ENCODE measurements at places on chromosomes 3 and 15.

DNA sequence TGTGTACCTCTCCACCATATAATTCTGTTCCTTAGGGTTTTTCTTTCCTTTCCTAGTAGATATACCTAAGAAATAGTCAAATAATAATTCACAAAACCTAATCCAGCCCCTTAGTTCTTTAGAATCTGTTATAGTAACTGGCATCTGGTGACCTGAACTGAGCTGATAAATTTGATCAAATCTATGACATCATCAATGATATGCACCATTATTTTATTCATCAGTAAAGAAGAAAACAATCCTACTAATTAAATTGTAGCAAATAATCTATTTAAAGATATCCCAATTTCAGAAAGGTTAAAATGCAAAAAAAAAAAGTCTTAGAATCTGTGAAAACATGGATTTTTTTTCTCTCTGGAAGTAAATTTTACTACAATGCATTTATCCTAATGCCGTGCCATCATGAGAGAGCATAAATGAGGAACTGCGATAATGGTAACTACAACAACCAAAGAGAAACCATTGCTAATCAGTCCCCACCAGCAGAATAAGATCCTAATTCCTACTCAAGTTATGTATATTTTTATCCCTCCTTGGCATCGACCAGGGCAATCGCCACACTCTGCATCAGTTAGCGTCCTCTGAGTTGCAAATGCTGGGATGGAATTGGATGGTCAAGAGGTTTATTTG is 6.6 kb upstream of the MNS1 start:
- DNase-seq, result no peak

- no peak for DNase-seq
These were observed 560.1 kb downstream of the GRM7 start for GRCh38 chr3:7421065-7421464.

DNA sequence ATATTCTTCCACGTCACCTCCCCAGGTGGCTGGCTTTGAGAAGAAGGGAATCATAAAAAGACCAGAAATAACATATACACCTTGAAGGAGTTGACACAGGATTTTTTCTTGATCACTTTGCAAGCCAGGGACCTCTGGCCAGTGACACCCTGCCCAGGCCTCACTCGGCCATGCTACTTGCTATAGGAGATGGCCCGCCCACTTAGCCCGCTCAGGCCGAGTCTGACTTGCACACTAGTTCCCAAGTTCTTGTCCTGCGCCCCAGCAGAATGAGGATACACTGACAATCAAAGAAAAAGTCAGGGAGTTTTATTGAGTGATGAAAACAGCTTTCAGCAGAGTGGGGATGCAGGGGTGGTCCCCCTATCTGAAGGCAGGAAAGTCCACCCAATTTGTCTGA is 1046.1 kb upstream of the CFAP20DC start:
- DNase-seq, result no peak

GRCh38 chr15:66872405-66872804 is 170.4 kb downstream of the SMAD6 start:
- DNase-seq, result no peak

DNA sequence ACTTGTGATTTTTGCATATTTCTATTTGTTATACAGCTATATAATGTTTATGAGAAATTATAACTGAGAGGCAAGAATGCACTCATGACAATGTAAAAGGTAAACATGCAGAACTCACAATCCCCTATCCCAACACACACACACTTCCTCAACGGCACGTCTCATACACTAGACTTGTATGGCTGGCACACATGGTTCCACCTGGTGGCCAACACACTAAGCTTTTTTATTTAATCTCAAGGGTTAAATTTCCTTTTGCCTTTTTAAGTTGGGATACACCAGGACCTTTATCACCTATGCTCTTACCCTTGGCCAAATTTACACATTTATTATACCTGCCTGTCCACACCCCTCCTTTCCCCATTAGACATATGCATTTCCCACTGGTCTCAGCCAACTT is 88.6 kb upstream of the PSMD6 start:
- no peak for DNase-seq

DNA sequence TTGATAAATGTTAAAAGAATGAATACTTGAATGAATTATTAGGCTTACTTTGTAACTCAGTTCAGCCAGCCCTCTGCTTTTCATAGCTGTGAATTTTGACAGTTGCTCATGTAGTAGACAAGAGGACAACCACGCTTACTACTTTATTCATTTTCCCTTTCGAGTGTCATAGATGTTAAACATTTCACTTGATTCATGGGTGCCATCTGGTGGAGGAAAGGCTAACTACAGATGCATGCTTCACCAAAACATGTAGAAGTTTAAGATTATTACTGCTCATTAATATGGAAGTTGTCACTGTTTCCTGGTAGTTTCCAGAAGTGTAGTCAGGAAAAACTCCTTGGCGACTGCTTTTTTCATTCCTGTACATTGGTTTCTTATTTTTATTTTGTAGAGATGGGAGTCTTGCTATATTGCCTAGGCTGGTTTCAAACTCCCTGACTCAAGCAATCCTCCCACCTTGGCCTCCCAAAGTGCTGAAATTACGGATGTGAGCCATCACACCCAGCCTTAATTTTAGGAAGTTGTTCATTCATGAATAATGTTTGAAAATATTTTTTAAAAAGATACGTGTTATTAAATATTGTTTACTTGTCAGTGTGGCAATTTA is 163.2 kb downstream of the B3GALNT1 start:
- DNase-seq, result peak; percentile 90

DNA sequence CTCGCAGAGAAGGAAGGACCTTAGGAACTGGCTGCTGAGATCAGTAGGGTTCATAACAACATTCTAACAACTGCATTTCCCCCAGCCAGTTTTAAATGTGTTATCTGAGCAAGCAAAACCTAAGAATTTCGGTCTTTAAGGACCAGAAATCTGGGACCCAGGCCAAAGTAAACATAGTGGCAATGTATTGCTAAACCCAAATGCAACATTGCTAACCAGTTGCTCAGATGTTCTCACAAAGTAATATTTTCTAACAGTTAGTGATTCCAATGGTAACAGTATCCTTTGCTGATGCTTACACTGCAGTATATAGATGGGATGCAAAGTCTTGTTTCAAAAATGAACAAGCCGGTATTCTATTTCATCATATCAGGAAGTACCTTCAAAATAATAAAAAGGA is 254.3 kb downstream of the RYR3 start:
- no peak for DNase-seq

DNA sequence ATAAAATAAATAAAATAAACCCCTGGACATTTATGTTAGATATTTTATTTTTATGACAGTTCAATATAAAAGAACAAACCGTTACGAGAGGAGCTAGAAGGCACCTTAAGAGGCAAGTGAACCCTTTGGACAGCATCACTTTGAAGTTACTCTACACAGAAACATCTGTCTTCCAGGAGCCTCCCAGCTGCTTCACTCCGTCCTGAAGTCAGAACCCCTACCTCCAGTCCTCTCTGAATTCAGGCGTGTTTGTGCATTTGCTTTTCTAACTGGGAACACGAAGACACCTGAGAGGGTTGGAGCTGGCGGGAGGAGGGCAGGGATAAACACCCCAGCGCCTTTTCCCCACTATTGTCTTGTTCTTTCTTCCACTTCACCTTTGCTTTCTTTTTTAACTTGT is 46.2 kb downstream of the CMTM7 start:
- no peak for DNase-seq

GRCh38 chr3:183411216-183411922 is 17.1 kb downstream of the MCF2L2 start:
- DNase-seq, result no peak

DNA sequence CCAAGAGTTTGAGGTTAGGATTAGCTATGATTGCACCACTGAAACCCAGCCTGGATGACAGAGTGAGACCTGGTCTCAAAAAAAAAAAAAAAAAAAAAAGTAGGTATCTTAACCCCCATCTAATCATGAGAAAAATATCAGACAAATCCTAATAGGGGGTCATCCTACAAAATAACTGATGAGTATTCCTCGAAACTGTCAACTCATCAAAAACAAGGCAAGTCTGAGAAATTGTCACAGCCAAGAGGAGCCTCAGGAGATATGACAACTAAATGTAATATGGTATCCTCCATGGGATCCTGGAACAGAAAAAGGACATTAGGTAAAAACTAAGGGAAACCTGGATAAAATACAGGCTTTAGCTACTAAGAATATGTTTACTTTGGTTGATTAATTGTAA is 70.6 kb downstream of the LRRC49 start:
- no peak for DNase-seq

DNA sequence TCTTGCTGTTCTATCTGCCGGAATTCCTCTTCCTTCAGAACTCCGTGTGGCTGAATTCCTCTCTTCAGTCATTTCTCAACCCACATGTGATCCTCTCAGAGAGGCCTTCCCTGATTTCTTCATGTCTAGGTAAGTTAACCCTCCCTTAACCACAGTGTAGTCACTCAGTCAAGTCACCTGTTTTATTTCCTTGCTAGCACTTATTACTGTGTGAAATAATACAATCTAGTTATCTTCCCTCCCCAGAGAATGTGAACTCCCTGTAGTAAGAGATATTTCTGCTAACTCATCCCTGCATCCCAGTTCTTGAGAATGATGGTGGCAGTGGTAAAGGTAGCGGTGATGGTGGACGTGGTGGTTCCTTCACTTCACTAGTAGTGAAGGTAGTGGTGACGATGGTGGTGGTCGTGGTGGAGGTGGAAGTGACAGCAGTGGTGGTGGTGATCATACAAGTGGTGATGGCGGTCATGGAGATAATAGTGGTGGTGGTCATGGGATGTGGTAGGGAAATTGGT is 33.3 kb downstream of the COL6A5 start:
- DNase-seq, result no peak

- no peak for DNase-seq
These were observed 265.0 kb downstream of the IL20RB start for GRCh38 chr3:137222736-137223225.

- DNase-seq, result no peak
These were observed 149.2 kb upstream of the MITF start for GRCh38 chr3:69590111-69590510.

GRCh38 chr15:47609693-47610092 is 107.6 kb upstream of the SEMA6D start:
- no peak for DNase-seq

- no peak for DNase-seq
These were observed 1.4 kb upstream of the NECTIN3 start for GRCh38 chr3:111069974-111070771.

DNA sequence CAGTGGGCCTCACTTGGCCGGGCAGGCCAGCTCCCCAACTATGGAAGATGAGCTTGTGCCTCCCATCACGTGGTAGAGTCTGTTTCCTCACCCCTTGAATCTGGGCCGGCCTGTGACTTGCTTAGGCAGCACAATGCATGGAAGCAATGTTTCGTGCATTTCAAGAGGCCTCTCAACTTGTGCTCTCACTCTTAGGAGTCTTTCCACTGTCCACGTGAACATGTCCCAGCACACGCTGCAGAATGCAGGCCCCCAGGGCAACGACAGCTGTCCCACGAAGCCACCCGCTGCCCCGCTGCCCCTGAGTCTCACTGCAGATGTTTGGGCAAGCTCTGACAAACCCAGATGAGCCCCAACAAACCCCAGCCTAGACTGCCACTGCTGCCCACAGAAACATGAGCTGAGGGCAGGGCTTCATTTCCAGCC is 27.2 kb upstream of the SLC41A3 start:
- DNase-seq, result peak; percentile 63

DNA sequence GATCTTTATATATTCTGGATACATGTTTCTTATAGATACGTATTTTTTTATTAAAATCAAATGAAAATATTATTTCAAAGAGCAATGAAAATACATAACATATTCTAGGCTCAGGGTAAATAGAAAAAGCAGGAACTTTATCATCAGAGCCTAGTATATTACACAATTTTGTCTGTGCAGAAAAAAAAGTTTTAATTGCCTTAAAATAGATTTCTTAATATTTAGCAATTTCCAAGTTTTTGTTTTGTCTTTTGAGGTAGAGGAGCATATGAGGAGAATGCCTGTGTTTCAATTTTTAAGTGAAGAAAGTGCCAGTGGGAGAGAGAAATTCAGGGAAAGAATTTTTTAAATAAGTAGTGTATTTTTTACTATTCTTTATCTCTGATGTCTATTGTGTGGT is 10.5 kb downstream of the CAPN7 start:
- DNase-seq, result no peak

- DNase-seq, result no peak
These were observed 11.9 kb downstream of the DZIP1L start for GRCh38 chr3:138103466-138103865.

DNA sequence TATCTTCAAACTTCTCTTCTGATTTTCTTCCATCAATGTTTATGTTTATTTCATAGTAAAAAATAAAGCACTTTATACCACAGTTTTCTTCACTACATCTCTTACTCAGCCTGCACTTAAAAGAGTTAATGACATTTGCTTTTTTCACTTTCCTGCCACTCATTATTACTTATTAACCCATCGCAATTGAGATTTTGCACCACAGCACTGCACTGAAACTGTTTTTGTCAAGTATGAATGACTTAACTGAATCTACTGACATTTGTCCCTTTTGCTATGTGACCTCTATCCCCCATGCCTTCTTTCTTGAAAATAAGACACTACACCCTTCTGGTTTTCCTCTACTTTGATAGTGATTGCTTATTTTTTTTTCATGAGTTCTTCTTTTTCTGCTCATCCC is 739.7 kb upstream of the DPPA4 start:
- DNase-seq, result no peak

- no peak for DNase-seq
These were observed 503.5 kb downstream of the EDEM1 start for GRCh38 chr3:5690904-5691532.

- DNase-seq, result no peak
These were observed 13.7 kb upstream of the COL8A1 start for GRCh38 chr3:99624496-99625236.

DNA sequence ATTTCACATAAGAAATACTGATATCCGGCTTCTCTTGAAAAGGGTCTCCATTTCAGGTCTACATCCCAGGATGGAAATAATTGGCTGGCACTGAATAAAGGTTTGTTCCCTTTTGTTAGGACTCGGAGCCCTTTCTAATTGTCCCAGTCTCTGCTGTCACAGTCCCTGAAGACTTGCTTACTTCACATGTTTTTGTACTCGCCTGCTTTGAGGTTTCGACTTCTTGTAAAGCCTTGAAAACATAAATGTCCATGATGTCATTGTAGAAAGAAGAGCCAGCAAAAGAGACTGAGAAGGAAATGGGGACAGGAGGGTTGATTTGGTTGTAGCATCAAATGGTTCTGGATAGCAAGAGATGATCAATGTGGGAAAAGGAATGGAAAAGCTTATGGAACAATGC is 963.4 kb upstream of the SEMA6D start:
- no peak for DNase-seq

Measured in lower leg skin (tissue), 4 donors.